Spinal cord (tissue), 10 donors: ENCODE measurements at places on chromosomes 3 and 15. TPM values are rescaled to one million over a fixed set of nuclear protein-coding genes. Genes with fewer than 3 reads are reported as not detected.

MBD4 gene
- total RNA-seq = 35.2 TPM

DNA sequence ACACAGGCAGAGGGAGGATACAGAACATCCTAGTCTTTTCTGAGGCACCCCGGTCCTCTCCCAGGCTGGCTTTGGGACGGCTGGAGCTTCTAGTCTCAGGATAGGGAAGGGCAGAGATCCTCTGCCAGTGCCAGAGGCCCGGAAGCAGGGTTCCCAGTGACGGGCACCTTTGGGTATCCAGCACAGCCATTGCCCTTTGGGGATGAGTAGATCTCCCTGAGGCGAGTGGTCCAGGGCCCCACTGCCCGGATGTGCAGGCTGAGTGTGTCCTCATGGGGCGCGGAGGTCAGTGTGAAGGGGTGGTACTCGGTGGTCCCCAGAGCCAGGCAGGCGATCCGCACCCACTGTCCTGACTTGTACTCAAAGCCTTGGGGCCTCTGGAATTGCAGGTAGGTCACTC, 18.3 kb downstream of the DUOX2 start:
- DNase-seq = no peak

GRCh38 chr3:63561879-63562278, 90.6 kb upstream of the SNTN start:
- DNase-seq = no peak

DNA sequence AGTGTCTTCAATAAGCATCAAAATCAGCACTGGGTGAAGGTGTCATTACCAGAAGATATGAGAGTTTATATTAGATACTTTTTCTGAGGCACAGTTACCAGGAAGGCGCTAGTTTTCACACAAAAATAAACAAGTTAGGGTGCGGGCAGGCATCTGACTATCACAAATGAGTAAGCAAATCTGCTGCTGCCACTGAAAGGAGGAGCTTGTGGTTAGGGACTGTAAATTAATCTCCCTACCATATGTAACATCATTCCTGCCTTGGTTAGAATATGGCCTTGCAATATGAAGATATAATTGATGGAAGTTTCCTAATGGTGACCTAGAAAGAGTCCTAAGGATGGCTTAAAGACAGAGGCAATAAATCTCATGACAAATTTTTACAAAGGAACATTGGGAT, 19.5 kb upstream of the EID1 start:
- no peak for DNase-seq

CFAP20DC gene
- total RNA-seq = 1.7 TPM

CYP19A1 gene
- total RNA-seq = 1.4 TPM
